ENCODE measurements at places on chromosomes 4 and X.

DNA sequence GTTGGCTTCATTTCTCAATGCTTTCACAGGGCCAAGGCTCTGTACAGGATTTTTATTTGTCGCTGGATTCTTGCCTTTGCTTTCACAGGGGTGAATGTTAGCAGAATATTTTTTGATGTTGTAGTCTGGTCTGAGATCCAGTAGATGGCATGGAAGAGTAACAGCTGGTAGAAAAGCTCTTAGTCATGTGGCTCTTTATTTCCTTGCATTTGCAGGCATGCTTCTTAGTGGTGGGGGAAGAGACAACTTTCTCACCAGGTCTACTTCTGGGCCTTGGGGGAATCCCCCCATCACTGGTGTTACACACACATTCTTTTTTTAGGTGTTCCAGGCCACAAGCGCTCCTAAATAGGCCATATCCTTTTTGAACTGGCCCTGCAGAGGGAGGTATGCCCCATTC, 58.2 kb upstream of the DKK2 start:
- no peak for DNase-seq

DNA sequence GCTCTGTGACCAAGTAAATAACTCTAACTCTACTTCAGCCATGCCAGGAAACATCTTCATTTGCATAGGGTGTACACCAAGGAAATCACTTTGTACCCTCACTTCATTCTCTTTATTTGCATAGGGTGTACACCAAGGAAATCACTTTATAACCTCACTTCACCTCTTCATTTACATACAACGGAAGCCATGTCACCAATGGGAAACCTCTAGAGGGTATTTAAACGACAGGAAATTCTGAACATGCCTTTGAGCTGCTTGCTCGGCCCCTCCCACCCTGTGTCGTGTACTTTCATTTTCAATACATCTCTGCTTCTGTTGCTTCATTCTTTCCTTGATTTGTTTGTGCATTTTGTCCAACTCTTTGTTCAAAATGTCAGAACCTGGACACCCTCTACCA, 848.1 kb upstream of the FRG1 start:
- no peak for DNase-seq

- no peak for DNase-seq
Observed at GRCh38 chr4:145703850-145704497, 24.0 kb downstream of the C4orf51 start.

- DNase-seq = no peak
Observed at GRCh38 chrX:112816908-112817307, 23.7 kb downstream of the AMOT start.

- DNase-seq = no peak
Observed at GRCh38 chr4:108060164-108060563, 70.5 kb downstream of the HADH start.

- DNase-seq = no peak
Observed at GRCh38 chr4:11503166-11503565, 74.5 kb upstream of the HS3ST1 start.

DNA sequence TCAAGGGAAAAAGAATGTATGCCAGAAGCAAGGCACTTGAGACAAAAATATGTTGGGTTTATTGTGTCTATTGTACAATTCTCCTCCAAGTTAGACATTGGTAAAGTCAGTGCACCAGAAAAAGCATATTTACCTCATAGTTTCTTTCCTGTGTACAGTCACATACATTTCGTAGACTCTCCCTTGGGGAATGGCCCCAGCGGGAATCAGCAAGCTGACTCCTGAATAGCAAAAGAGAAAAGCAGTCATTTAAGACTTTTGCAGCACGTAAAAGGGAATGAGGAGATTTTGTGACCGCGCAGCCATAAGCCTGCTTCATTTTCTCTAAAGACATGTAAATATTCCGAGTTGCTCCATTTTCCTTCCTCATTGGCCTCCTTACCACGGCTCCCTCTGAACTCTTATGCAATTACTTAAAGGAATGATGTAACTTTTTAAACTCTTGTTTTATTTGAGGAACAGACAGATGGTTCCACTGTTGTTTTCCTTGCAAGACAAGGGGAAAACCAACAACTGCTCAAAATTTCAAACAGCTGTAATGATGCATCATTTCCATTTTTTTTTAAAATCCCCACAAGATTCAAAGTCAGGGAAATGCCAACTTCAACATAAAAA, 332.7 kb downstream of the UNC5C start:
- DNase-seq = no peak

- DNase-seq = no peak
Observed at GRCh38 chr4:56389558-56389957, 2.3 kb upstream of the AASDH start.

GRCh38 chr4:54384563-54384962, 155.5 kb downstream of the PDGFRA start:
- no peak for DNase-seq

DNA sequence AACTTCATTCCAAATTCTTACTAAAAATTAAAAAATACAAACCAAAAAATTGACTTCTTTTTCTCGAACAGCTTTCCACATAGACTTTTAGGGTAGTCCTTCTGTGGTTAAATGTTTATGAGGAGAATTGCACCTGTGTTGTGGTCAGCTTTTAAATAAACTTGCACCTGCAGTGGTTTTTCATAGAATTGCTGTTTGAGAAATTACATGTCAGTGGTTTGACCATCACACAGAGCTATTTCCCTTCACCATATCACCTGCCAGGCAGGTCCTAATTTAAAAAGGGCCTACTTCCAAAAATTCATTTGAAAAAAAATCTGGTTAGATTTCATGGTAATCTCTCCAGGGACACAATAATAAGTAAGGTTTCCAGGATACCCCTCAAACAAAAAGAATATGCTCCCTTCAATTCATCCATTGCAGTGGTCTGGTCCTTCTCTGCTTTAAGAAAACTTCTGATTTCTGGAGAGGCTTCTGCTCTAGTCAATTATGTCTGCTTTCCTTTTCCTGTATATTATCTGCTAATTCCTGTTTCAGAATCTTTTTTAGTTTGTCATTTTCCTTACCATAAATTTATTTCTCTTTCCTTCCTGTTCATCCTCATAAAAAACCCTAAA, 9.8 kb upstream of the UTP3 start:
- no peak for DNase-seq

DNA sequence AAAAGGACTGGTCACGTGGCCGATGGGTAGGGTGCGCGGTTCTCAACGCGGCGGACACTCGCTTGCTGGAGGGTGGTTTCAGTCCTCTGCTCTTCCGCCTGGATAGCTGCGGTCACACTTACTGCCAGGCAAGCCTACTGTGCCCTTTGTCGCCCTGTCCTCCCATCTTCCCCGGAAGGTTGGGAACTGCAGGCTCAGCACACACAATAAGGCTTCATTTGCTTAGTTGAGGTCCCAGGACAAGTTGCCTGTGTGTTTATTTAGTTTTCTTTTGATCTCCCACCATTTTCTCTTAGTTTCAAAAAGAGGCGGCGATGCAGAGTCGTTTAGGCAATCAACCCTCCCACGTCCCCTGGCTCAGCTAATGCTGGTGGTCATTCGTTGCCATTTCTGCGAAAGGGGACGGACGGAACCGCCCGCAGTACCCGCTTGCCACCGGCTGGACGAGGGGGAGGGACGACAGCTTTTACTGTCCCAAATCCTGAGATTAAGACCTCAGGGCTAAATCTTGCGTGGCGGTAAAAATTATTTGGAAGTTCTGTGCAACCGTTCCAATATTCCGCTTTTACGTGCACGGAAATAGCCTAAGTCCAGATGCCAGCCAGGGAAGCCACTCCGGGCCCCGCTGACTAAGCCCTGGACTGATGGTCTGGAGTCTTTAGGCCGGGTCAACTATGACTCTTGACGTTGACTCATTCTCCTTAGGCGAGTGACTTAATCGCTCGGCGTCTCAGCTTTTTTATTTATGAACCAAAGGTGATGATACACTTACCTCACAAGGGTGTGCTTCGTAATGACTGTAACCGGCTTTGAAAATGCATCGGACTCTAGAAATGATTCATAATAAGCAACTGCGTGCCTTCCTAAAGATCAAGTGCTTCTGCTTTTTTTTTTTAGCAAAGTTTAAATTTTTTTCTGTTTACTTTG, 671 bp upstream of the EIF4E start:
- no peak for DNase-seq

GRCh38 chr4:182085051-182085480, 158.1 kb upstream of the TENM3 start:
- DNase-seq = no peak

DNA sequence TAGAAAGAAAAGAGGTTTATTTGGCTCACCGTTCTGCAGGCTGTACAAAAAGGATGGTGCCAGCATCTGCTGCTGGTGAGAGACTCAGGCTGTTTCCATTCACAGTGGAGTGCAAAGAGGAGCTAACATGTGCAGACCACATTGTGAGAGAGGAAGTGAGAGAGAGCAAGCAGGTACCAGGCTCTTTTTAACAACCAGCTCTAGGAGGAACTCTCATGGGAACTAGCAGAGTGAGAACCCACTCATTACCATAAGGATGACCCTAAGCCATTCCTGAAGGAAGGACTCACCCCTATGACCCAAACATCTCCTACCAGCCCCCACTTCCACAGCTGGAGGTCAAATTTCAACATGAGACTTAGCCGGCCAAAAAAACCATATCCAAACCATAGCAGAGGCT, 158.6 kb upstream of the ADGRL3 start:
- DNase-seq = no peak

GRCh38 chr4:108355186-108355901, 186.6 kb upstream of the LEF1 start:
- no peak for DNase-seq

- DNase-seq = no peak
Observed at GRCh38 chr4:130820448-130820847, 1724.5 kb downstream of the C4orf33 start.

DNA sequence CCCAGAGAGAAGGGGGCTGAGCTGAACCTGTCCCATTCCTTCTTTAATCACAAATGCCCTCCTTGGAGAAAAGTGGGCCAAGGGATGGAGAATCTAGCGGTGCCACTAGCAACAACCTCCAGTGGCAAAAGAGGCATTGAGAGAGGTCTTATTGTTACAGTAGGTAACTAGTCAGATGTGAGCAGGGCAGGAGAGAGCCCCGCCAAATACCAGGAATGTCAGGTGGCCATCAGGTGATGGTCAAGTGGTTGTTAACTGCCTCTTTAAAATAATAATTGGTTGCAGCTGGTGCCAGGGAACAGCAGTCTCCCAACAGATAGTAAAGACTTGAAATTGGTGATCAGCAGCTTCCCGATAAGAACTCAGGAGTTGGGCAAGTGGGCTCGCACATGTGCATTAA, 116.1 kb downstream of the EVC2 start:
- no peak for DNase-seq

- no peak for DNase-seq
Observed at GRCh38 chrX:123990602-123991001, 29.1 kb downstream of the STAG2 start.

- DNase-seq = no peak
Observed at GRCh38 chr4:74768857-74769525, 25.3 kb downstream of the BTC start.

- DNase-seq = no peak
Observed at GRCh38 chrX:23334848-23335599, at the start of gene PTCHD1. PTCHD1 (plus strand) TSS chrX:23334849; CDS start chrX:23334876, 27 bp downstream.

- DNase-seq = no peak
Observed at GRCh38 chr4:77538574-77539157, 67.0 kb upstream of the CXCL13 start.

GRCh38 chrX:77446908-77447652, at the start of gene FGF16:
FGF16 (plus strand) TSS chrX:77447389; CDS start chrX:77447675, 286 bp downstream.
- no peak for DNase-seq

- no peak for DNase-seq
Observed at GRCh38 chr4:40927074-40927473, 177.3 kb downstream of the NSUN7 start.

- DNase-seq = no peak
Observed at GRCh38 chr4:155668707-155669220, 2.1 kb downstream of the GUCY1A1 start.

GRCh38 chr4:56727150-56727549, 46.1 kb upstream of the HOPX start:
- DNase-seq = no peak

DNA sequence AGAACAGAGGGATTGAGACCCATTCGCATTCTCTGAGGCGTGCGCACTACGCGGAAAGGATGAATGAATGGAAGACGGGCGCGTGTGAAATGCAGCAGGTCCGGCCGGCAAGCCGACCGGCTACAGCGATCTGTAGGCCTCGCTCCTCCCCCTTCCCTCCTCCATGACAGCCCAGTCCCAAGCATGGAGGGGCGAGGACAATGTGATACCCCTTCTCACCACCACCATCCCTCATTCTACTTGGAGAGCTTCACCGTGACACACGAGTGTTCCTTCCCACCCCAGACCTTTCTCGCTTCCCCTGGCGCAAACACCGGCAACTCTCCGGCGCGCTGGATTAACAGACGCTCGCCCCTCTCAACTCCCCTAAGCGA, 815 bp downstream of the EIF4E start:
- no peak for DNase-seq

GRCh38 chr4:140071806-140072205, 82.2 kb downstream of the MAML3 start:
- DNase-seq = no peak

DNA sequence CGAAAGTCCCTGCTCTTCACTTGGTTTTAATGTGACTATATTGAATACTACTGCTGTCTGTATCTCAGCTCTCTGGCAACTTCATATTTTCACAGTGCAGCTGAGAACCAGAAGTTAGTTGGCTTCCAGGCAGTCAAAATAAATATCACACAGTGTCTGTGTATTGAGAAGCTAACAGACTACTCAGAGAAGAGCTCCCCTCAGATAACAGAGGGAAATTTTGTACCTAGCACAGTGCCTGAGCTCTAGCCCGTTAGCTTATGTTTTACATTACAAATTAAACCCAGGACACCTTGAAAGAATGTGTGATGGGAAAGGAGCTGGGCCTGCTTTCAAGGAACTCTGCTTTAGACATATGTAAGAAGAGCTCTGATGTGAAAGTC, 22.7 kb downstream of the JADE1 start:
- no peak for DNase-seq

GRCh38 chr4:793941-794621, 31.8 kb downstream of the CPLX1 start:
- no peak for DNase-seq

- no peak for DNase-seq
Observed at GRCh38 chr4:62434921-62435320, 1234.8 kb downstream of the ADGRL3 start.

GRCh38 chr4:156961196-156962057, 10.2 kb downstream of the PDGFC start:
- DNase-seq = no peak

DNA sequence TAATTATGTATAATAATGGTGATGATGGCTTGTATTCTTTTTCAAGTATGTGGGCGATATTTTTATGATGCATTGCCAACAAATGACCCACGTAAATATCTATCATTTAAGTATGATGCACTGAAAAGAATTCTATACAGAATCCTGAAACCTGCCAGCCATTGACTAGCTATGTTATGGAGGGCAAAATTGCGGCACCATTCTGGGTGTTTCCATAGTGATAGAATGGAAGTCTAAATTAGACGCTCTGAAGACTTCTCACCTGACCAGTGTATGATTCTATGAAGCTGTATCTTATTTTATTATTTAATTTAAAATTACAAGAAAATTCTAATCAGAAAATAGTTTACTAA, 677 bp upstream of the CENPC start:
- no peak for DNase-seq

- no peak for DNase-seq
Observed at GRCh38 chr4:121138039-121138825, 25.9 kb downstream of the TNIP3 start.

- DNase-seq = no peak
Observed at GRCh38 chr4:47053485-47053884, 22.1 kb downstream of the GABRB1 start.

All from cortex of kidney (tissue), 1 donor.